ENCODE measurements at places on chromosomes 3 and 15.

- DNase-seq: no peak
Observed at GRCh38 chr3:5136919-5137429, 14.9 kb downstream of the ARL8B start.

DNA sequence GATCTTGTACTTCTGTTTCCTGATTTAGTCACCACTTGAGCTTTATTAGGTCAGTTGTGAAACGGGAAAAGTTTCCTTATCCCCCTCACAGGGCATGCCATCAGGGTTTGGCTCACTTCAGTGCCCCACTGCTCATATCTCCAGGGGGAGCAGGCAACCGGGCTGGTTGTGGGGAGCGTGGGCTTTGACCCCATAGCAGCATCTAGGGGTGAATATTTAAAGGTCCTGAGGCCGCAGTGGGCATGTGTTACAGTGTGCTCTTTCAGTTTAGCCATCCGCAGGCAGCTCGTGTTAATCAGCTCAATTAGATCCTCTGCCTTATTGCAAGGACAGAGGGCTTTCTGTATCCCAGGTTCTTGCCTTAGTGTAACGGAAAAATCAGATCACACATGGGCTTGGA, 71.9 kb downstream of the MRPL46 start:
- no peak for DNase-seq

GRCh38 chr3:71063773-71064290, 519.7 kb downstream of the FOXP1 start:
- no peak for DNase-seq

DNA sequence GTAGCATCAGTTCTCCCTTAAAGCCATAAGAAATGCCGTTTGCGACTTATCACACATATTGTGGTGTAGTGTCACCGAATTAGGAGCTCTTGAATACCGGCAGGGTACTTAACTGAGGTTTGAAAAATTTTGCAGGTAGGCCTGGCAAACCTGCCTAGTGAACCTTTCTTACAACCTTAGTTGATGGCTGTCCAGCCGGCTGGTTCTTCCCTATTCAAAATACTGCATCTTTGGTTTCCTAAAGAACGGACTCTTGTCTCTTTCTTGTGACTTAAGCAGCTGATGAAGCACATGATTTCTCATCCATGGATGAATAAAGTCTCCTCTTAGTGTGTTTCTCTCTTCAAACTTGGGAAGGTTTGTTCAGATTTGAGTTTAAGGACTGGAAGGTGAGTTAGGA, 1.5 kb downstream of the RAB7A start:
- DNase-seq: no peak

DNA sequence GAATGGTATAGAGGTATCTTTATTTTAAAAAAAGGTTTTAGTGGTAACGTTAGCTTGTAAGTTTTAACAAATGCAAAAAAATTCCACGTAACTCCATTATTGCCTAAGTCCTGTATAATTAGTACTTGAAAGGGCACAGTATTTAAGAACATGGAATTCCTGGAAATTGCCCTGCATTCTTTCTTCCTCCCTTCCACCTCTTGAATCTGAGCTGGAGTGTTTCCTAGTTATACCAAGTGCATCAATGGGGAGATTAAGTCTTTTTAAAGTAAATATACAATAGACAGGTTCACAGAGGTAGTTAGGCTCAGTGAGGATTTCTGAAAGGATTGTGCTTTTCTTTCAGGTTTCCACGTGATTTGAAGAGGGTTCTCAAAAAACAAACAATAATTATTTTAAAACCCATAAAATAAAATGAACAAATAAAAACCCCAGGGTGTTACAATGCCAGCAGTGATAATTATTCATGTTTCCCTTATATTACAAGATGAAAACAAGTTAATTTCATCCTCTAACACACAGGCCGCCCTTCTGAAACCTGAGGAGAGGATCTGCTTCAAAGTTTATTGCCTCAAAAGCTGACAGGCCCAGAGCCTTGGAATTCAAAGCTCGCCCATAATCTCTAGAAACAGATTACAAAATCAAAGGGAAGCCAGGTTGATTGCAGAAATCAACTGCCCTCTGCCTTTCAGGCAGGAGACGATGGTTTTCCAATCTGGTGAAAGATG, 128.8 kb upstream of the LMOD3 start:
- DNase-seq: no peak

Data from T1000 (cell line).